ENCODE measurements at places on chromosomes 5 and 9.

DNA sequence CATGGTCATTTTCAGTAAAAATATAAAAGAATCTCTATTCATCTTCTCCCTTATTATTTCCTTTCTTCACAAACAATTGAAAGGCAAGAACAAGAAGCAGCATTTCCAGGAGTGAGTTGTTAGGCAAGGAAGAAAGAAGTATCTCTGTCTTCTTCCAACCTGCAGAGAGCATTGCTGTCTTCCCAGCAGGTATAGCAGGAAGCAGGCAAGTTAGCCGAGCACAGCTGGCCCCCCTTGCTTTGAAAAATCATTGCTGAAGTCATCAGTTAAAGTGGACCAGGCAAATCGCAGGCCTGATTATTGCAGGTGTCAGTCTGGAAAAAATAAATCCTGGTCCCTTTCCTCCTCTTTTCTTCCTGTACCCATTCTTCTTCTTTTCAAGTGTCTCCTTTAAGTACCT, 353.1 kb upstream of the BRINP1 start:
- DNase-seq, result no peak

GRCh38 chr5:72114629-72115028, 7.4 kb downstream of the MAP1B start:
- DNase-seq, result no peak

DNA sequence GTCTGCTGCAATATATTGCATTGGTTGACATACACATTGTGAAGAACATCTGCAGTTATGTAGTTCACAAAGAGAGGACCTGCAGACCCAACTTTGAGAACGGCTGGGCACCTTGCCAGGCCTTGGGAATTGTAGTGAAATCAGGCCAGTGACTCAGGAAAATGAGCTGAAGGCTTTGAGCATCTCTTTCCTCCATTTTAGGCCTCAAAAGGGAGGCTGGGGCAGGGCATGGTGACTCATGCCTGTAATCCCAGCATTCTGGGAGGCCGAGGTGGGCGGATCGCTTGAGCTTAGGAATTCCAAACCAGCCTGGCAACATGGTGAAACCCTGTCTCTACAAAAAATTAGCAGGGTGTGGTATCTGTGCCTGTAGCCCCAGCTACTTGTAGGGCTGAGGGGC, 1.4 kb upstream of the IPPK start:
- DNase-seq, result no peak

GRCh38 chr9:99118782-99119466, 14.0 kb downstream of the TGFBR1 start:
- no peak for DNase-seq

DNA sequence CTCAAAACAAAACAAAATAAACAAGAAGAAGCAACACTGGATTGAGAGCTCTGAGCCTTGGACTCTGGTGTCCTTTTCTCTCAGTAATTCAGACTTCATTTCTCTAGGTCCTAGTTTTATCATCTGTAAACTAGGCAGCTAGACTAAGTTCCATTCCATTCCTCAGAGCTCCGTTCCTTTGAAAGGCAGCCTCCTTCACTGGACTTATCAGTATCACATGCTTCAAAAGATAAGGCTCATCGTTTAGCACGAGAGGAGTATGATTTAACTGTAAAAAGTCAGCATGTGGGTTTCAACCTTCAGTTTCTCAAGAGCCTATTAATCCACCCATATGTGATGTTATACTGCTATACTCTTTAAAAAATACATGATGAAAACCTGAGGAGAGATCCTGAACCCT, 1.6 kb downstream of the ATP10B start:
- DNase-seq, result no peak

- DNase-seq, result no peak
These were observed 15.5 kb upstream of the BNC2 start for GRCh38 chr9:16885931-16886330.

GRCh38 chr5:84725946-84726570, 341.4 kb upstream of the EDIL3 start:
- DNase-seq, result no peak

- DNase-seq, result peak; percentile 85
These were observed 68.1 kb downstream of the NIPBL start for GRCh38 chr5:36944607-36945225.

DNA sequence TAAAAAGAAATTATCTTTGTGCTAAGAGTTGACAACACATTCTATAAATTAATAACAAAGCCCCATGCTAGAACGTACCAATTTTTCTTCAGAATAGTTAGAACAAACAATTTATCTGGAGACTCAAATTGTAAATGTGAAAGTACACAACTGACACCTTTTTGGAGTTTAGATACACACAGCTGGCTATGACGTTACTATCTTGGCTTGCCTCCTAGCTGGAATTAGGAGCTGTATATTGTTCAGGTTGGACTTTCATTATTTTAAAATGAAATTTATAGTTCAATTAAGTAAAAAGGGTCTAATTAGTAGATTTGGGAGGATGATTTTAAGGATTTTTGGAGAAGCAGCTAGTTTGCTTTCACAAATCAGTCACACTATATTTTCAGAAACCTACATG, 393.9 kb upstream of the RIOK2 start:
- no peak for DNase-seq

DNA sequence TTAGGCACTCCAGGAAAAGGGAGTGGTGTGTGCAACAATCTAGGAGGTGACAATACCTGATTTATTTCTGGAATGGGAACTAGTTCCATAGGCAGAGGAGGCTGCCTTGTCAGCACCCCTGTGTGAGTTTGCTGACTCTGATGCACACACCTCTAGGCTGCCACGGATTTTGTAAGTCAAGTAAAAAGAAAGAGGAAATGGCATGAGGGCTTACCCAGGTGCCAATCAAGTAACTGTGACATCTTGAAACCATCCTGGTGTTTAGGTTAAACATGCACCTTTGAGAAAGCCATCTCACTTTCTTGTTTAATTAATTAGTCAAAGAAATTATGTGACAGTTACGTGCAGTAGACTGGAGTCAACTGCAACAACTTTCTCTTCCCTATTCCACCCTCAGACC, 32.3 kb upstream of the FAM81B start:
- DNase-seq, result no peak

DNA sequence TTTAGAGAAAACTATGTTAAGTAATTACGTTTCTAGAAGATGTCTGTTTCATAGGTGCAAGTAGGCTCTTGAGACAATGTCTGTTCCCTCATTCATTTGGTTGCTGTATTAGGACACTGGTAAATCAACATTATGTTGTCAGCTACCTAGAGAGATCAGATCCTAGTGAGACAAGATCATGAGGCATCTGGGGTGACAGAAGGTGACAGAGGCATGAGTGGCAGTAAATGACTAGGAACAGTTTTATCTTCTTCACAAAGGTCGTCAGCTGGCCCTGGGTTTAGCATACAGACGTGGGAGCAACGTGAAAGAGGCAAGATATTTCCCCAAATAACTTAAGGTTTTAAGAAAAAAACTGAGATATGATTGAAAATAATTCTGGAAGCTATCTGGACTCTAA, 1926.3 kb upstream of the WWC1 start:
- no peak for DNase-seq

GRCh38 chr5:2917093-2917492, 165.6 kb upstream of the IRX2 start:
- no peak for DNase-seq

GRCh38 chr9:10268531-10269485, 344.0 kb downstream of the PTPRD start:
- peak; percentile 39 for DNase-seq

GRCh38 chr5:180820788-180821321, 18.2 kb upstream of the MGAT1 start:
- no peak for DNase-seq

DNA sequence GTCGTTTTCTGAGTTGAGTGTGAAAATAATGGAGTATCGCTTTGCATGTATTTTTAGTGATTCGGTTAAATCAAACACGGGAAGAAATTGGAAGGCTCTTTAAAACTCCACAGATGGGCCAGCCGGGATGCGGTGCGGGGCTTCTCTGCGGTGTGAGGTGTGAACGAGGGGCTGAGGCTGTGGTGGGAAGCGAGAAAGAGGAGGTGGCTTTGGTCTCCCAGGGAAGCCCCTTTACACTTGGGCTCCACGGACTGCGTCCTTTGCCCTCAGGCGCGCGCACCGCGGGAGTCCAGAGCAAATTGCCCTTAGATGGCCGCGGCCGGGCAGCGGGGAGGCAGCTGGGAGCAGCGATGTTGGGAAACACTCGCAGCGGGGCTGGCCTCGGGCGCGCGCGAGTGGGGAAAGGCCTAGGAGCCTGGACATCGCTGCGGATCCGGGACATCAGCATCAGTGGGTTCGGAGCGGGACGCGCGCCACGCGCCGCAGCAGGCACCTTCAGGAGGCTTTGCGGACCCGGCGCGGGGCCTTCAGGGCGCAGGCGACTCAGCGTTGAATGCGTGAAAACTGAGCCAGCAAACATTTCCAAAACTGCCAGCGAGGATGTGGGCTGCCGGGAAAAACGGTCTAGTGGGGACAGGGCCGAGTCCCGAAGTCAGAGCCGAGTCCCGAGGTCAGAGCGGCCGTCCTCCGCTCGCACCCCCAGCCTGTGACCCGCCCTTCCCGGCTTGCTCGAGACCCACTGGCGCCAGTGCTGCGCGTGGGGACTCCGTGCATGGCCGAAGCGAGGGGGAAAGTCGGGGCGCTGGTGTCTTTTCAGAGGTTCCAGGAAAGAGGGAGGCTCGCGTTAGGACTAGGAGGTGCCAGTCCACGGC, 6.5 kb downstream of the IRX1 start:
- no peak for DNase-seq

GRCh38 chr5:22757776-22758175, 95.4 kb downstream of the CDH12 start:
- no peak for DNase-seq

DNA sequence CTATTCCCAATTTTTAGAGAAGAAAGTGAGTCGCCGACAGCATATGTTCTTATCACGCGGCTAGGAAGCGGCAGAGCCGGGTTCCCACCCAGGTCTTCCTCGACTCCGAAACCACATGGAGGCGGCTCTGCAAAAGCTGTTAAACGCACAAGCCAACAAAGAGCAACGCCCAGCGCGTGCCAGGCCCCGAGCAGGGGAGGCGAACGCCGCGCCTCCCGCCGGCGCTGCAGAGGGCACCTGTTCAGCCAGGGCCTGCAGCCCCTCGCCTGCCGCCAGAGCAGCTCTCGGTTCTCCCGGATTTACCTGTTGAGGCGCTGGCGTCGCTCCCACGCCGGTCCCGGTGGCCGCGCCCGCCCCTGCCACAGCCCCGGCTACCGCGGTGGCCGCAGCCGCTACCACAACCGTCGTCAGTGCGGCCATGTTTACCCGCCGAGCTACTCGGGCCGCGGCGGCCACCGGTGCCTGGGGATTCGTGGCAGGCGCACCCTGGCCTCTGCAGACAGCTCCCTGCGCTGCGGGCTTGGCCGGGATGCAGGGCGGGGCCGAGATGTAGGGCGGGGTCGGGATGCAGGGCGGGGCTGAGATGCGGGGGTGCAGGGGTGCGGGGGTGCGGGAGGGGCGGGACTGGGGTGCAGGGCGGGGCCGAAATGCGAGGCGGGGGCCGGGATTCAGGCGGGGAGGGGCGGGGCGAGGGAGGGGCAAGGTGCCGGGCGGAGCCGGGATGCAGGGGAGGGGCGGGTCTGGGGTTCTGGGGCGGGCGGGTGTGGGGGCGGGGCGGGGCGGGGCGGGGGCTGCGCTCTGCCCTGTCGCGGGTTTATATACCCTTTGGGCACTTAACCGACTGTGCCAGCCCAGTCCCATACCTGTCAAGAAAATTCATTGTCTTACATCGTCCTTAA, at the start of gene CCDC112:
Gene CCDC112 (minus strand): TSS at position 531 of the 899 bp plus-strand sequence. CDS start 111 bp downstream, at position 420.
- DNase-seq, result peak; percentile 24

DNA sequence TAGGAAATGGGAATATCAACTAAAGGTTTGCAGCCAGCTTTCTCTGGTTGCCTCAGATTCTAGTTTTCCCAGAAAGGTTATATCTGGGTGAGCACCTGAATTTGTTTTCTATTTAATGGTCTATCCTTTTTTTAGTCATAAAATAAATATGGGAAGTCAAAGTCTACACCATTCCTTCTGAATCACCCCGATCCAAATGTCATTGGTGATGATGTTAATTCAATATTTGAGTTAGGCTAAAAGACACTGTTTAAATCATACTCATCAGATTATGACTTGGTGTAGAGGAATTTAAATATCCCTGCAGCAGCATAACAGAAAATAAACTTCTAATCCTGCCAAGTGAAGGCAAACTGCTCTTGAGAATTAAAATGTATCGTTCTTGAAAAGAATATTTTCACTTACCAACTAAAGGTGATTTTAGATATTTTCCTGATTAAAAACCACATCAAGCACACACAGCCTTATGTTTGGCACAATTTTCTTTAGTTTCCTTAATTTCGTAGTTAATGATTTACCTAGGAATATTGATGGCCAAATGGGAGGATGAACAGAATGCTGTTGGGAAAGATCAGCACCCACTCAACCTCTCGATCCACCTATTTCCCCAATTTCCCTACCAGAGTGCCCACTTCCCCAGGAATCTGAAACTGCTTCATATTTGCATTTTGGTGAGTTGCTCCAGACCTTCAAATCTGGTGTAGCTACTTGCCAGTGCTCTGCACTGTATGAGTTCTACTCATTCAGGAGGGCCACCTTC, 103.1 kb upstream of the TSLP start:
- no peak for DNase-seq

DNA sequence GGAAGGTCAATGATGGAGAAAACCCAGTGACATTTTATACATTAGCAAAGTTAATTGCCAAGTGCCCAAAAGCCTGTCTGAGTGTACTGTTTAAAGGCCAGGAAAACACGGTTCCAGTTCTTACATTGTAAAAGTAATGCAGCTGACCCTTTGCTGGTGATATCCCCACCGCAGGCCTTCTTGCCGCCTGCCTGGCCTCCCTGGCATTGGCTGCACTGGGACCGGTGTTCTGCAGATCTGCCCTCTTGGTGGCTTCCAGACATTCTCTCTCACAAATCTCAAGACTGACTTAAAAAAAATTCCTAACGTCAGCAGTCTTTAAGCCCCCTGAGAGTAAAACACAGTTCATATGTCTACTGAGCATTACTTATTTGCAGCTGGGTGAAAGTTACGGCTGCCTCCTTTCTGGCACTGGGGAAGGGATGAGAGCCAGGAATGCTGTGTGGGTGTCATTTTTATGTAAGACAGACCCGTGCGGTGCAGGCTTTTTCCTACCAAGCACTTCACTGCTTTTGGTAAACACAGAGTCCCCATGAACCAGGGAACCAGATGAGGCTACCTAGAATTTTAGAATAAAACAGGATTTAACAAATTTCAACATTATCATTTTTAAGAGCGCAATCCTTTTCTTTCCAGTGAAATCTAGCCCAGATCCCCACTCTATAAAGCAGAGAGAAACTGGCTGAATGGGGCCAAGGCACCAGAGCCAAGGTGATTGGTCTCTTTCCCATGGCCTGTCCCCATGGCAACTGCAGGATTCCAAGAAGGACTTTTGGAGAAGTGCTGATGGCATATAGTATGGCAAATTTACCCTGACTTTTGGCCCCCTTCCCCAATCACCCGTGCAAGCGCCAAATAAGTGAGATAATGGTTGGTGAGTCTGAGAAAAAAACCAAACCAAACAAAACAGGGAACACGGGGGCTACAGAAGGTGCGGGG, 80.8 kb downstream of the LMNB1 start:
- no peak for DNase-seq

- no peak for DNase-seq
These were observed 16.3 kb upstream of the PRR16 start for GRCh38 chr5:120447706-120448239.

GRCh38 chr9:128286440-128286839, 10.4 kb downstream of the SWI5 start:
- no peak for DNase-seq
